ENCODE measurements at places on chromosomes 16 and 17. TPM values are rescaled to one million over a fixed set of nuclear protein-coding genes. Genes with fewer than 3 reads are reported as not detected.

KCNJ18 gene
- total RNA-seq: not detected

TOX3 gene
- total RNA-seq: 38.8 TPM

RNF213 gene
- total RNA-seq: 147 TPM

ALDH3A1 gene
- 3.4 TPM for total RNA-seq

SLC16A6 gene
- total RNA-seq: 0.49 TPM

NT5C3B gene
- 39.6 TPM for total RNA-seq

RHOT1 gene
- total RNA-seq: 32.4 TPM

- peak; percentile 88 for DNase-seq
Observed at GRCh38 chr17:3845621-3846436, at the start of gene NCBP3. NCBP3 (minus strand) TSS chr17:3846246; CDS start chr17:3846223, 23 bp downstream.

DNA sequence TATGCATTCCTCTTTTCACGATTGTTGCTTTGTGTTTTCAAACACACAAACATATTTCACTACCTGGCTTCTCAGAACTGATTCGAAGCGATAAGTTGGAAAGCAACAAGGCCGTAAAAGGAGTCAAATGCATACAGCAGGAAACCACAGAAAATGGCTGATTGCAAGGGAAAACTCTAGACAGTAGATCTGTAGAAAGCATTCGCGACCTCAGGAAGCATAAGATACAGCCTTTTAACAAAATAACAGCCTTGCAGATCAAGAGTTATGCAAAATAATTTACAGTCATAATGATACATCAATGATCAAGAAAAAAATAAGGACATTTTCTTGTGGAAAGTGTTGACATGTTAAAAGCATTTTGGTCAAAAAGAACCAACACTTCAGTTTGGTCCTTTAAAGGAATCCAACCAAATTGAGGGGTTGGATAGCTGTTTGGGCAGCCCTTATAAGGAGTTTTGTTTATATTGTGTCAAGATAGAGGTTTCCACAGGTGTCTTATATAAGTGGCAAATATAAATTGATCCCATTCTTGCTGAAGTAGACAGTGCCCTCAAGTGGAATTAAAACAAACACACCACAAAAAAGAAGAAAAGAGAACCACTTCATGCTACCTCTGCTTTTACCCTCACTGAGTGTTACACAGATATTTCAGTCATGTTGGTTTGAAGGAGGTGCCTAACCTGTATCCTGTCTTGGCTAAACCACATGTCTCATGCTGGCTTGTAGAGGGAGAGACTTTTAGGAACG lies 5.5 kb downstream of the CYLD start:
- no peak for DNase-seq

- DNase-seq: no peak
Observed at GRCh38 chr16:51565184-51565583, 414.1 kb upstream of the SALL1 start.

DNA sequence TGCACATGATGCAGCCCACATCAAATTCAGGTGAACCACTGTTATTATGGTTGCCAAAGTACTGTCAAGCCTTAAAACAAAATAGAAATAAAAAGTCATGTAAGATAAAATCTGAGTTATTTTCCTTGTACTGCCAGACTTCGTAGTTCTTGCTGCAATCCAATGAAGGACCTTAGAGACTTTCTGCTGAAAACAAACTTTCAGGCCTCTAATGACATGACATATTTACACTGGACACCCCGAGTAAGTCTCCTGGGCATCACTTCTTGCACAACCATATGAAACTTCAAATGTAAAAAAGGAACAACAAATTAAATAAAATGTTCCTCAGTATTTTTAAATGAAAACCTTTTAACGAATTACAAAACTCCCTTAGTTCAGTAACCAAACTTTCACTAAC lies 66.7 kb downstream of the TOX3 start:
- no peak for DNase-seq

GRCh38 chr16:72481419-72481818 lies 309.5 kb upstream of the PMFBP1 start:
- DNase-seq: no peak

DNA sequence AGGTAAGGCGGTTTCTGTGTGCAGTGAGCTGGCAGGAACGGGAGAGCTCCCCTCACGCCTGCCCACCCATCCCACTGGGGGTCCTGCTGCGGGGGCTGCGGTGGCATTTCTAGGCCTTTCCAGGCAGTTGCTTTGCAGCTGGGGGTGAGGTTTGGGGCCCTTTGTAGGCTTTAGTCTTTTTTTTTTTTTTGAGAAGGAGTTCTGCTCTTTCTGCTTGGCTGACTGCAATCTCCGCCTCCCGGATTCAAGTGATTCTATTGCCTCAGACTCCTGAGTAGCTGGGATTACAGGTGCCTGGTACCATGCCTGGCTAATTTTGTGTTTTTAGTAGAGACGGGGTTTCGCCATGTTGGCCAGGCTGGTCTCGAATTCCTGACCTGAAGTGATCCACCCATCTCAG lies 11.1 kb downstream of the TSC2 start:
- DNase-seq: no peak

DNA sequence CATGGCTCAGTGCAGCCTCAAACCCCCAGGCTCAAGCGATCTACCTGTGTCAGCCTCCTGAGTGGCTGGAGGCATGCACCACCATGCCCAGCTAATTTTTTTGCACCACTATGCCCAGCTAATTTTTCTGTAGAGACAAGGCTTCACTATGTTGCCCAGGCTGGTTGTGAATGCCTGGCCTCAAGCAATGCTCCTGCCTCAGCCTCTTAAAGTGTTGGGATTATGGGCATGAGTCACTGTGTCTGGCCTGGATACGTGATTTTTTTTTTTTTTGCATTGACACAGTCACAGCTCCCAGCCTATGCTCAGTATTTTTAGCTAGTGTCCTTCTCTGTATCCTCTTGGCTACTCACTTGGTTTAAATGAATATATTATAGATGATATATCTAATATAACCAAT lies 377.0 kb upstream of the TNRC6C start:
- no peak for DNase-seq

DNA sequence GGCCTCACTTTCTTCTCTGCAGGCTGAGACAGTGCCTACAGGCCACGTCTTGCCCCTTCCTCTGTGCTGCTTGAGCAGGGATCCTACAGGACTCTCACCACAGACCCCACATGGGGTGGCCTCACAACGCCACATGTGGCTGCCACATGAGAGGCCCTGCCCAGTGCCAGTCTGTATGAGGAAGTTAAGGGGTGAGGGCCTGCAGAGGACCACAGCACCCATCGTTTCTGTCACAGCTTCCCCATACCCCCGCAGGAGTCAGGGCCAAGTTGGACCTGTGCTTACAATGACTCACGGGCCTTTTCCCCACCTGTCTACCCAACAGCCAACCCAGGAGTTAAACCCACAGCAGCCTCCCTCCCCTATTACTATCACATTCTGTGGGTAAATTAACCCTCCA lies 2.9 kb upstream of the GSDMB start:
- DNase-seq: no peak

GRCh38 chr17:68057531-68057952 lies 22.0 kb downstream of the KPNA2 start:
- DNase-seq: peak; percentile 32

DNA sequence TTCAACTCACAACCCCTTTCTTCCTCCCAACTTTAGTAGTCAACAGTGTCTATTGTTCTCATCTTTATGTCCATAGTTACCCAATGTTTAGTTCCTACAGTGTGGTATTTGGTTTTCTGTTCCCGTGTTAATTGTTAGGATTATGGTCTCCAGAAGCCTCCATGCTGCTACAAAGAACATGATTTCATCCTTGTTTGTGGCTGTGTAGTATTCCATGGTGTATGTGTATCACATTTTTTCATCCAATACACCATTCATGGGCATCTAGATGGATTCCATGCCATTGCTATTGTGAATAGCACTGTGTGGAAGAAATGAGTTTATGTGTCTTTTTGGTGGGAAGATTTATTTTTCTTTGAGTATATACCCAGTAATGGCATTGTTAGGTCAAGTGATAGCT lies 420.3 kb downstream of the XYLT1 start:
- no peak for DNase-seq

DNA sequence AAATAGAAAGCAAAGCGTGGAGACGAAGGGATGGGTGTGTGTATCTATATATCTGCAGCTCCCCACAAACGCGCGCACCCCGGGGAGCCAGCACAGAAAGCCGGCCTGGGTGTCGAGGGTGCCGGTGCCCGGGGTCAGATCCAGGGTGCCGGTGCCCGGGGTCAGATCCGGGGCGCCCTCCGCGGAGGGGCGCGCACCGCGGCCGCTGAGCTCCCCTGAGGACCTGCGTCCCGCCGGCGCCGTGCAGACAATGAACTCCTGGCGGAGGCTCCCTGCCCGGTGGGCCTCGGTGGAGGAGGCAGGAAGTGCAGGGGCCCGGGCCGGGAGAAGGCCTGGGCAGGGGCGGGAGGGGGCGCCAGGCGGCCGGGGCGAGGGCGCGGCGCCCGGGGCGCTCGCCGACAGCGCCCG lies 1.1 kb downstream of the ZNF423 start:
- DNase-seq: no peak

DNA sequence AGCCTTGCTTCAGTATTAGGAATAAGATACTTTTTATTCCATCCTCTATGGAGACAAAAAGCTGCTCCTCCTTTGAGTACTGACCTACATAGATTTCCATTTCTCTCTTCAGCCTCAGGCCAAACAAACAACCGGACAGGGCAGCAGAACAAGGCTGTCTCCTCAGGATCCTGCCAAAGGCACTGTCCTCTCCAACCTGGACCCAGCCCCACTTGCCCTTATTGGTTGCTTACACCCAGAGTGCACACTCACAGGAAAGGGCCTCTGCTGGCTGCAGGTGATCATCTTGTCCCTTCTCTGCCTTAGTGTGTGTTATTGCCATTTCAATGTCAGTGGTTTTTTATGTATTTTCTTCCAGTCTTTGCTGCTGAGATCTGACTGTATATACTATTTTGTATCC lies 26.6 kb downstream of the LIG3 start:
- no peak for DNase-seq

GRCh38 chr16:54361246-54361645 lies 74.7 kb upstream of the IRX3 start:
- no peak for DNase-seq

DNA sequence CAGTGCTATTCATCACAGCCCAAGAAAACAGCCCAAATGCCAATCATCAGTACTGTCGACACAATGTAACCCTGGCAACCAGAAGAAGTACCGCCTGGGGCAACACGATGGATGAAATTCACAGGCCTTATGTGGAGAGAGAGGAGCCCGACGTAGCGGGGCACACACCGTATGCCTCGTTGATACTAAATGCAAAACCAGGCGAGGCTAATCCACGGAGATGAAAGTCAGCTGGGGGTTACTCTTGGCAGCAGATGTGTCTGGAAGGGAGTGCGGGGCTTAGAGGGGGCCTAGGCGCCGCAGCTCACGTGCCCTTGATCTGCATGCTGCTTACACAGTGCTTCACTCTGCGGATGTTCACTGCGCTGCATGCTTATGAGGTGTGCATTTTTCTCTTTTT lies 29.8 kb downstream of the ITGAE start:
- DNase-seq: no peak

GRCh38 chr16:4693956-4694641 lies 737 bp downstream of the NUDT16L1 start:
- DNase-seq: peak; percentile 29

DNA sequence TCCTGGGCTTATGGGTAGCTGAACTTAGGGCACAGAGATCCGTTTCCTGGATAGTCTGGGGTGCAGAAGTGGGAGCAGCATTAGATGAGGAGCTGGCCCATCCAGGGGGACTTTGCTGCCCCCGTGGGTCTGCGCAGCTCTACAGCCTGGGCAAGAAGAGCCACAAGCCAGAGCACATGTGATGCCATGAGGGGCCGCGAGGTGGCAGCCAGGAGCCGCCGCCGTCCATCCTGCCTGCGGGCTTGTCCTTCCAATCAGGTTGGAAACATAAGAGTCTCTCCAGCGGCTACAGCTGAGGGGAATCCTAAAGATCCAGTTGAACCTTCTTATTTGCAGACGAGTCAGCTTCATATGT lies 21.9 kb downstream of the C1QTNF1 start:
- DNase-seq: peak; percentile 71

DNA sequence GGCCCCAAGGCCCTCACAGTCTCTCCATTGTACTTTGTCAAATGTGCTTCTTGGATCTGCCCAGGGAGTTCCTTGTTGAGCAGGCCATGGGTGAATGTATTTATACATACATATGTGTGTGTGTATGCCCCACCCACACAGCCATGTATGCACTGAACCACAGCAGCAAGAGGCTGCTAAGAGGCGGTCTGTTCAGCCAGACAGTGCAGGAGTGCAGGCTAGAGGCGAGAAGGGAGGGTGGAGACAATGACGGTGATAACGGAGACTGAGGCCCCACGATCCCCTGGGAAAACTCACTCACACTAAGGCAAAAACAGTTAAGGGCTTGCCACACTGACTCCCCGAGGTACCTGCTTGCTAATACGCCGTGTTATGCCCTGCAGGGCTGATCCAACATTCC lies 151.0 kb upstream of the CDC42EP4 start:
- DNase-seq: no peak

GRCh38 chr17:32357615-32358014 lies 7.7 kb downstream of the ZNF207 start:
- no peak for DNase-seq

DNA sequence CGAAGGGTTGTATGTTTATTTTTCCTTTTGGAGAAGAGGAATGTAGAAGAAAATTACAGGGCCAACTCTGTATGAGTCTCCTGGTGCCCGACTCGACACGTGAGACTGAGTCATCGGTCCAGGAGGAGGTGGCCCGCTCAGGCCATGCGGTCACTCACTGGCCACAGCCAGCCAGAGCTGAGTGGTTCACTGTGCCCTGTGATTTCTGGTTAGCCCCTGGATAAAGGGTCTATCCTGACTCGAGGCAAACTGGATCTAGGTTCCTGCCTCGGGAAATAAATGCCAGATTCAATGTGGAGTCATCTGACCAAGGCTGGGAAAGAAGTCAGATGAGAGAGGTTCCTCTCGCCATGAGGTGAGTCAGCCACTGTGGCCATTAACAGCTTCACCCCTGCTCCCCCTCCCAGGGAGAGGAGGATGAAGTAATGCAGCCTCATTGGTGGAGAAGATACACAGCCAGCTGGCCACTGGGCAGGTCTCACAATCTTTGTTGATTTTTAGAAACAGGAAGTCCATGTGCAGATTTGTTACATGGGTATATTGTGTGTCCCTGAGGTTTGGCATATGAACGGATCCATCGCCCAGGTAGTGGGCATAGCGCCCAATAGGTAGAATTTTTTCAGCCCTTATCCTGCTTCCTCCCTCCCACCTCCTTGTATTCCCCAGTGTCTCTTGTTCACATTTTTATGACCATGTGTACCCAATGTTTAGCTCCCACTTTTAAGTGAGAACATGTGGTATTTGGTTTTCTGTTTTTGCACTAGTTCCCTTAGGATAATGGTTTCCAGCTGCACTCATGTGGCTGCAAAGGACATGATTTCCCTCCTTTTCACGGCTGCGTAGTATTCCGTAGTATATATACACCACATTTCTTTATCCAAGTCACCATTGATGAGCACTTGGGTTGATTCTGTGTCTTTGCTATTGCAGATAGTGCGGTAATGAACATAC lies 21.7 kb upstream of the USP36 start:
- DNase-seq: peak; percentile 90

- no peak for DNase-seq
Observed at GRCh38 chr17:62981933-62982332, 15.9 kb downstream of the TANC2 start.

Data from mucosa of gallbladder (tissue), 1 donor.